Gastrocnemius medialis (tissue), 4 donors: ENCODE measurements at places on chromosomes 13 and 19. TPM values are rescaled to one million over a fixed set of nuclear protein-coding genes. Genes with fewer than 3 reads are reported as not detected.

Gene ERICH4
- not detected for total RNA-seq

Gene ZSWIM9
- 1.6 TPM for total RNA-seq

Gene CEACAM8
- not detected for total RNA-seq

Gene C13orf42
- total RNA-seq, result not detected

Gene TMIGD2
- not detected for total RNA-seq

Gene GPR12
- total RNA-seq, result not detected

Gene GPR18
- total RNA-seq, result not detected

Gene ZNF66
- 2.1 TPM for total RNA-seq

Gene ZNF582
- 1.1 TPM for total RNA-seq

Gene C19orf33
- 5.8 TPM for total RNA-seq

Gene KLK10
- total RNA-seq, result not detected

Gene SERPINE3
- total RNA-seq, result not detected

Gene CPB2
- not detected for total RNA-seq

Gene TPGS1
- 30.5 TPM for total RNA-seq

Gene PCDH17
- 1.4 TPM for total RNA-seq

Gene SPINT2
- 1.4 TPM for total RNA-seq

Gene ZNF442
- total RNA-seq, result 0.51 TPM

Gene GAPDHS
- not detected for total RNA-seq

Gene KLK12
- not detected for total RNA-seq

Gene ZNF829
- 0.97 TPM for total RNA-seq

Gene TMEM255B
- total RNA-seq, result 0.47 TPM

Gene MCEMP1
- total RNA-seq, result 1.2 TPM

Gene LGI4
- total RNA-seq, result 25.2 TPM

Gene FLT3LG
- 2.7 TPM for total RNA-seq

Gene PTGIR
- total RNA-seq, result 1.5 TPM

Gene IGSF23
- not detected for total RNA-seq

Gene IFNL1
- total RNA-seq, result not detected

Gene GNA15
- total RNA-seq, result 1.2 TPM

Gene KIR3DL1
- total RNA-seq, result 0.36 TPM

Gene KCNN4
- not detected for total RNA-seq

Gene SHC2
- 2.1 TPM for total RNA-seq

Gene KCNC3
- total RNA-seq, result 0.25 TPM

Gene S1PR5
- not detected for total RNA-seq

Gene OR10H1
- not detected for total RNA-seq

Gene IL17D
- total RNA-seq, result 2.3 TPM

Gene ZGLP1
- 0.80 TPM for total RNA-seq

Gene SHANK1
- total RNA-seq, result not detected

Gene ELSPBP1
- total RNA-seq, result not detected

Gene NR1H2
- total RNA-seq, result 232 TPM

Gene OR7A5
- total RNA-seq, result not detected

Gene TMEM59L
- 0.20 TPM for total RNA-seq

Gene LGALS14
- not detected for total RNA-seq

Gene NLRP4
- total RNA-seq, result not detected

Gene SIGLECL1
- total RNA-seq, result not detected

Gene GJA3
- total RNA-seq, result not detected

Gene TPTE2
- total RNA-seq, result not detected

Gene PRDX2
- total RNA-seq, result 357 TPM

Gene SHISA7
- total RNA-seq, result not detected

Gene MEIOSIN
- not detected for total RNA-seq
